ENCODE measurements at places on chromosomes 11 and 22.

- no peak for DNase-seq
Observed at GRCh38 chr22:44312766-44313165, at the start of gene SHISAL1. SHISAL1 (minus strand) TSS chr22:44312951; CDS start chr22:44300945, 12,006 bp downstream.

DNA sequence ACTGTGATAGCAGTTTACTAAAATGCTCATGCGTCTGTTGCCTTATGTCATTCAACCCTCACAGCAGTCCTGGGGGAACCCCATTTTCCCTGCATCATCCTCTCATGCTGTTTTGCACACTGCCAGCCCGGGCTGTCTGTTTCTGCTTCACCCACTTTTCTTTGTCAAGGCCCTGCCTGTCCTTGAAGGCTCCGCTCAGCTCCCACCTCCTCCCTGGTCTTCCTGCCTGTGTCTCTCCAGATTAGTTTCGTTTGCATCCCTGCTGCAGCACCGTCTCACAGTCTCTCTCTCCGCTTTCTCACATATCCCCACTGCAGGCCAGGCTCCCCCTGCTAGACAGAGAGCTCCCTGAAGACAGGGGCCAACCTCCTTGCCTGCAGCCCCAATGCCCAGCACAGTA is 29.9 kb downstream of the SERPINH1 start:
- DNase-seq, result no peak

- DNase-seq, result no peak
Observed at GRCh38 chr11:28559492-28559891, 451.3 kb downstream of the METTL15 start.

DNA sequence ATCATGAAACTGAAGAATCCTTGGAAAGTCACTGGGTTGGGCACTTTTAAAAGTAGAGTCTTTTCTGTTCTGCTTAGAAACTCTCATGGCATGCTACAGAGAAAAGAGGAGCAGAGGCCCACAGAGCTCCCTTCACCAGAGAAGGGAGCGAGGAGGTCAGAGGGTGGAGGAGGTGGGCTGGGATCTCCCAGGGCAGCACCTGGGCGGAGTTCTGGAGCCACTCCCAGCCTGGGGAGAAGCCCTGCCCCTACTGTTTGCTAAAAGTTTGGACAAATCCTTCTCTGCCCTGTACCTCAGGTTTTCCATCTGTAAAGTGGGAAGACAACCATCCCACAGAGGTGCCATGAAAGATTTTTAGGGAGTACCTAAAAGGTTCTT is 299.1 kb downstream of the KIRREL3 start:
- DNase-seq, result no peak

- DNase-seq, result no peak
Observed at GRCh38 chr11:111982019-111982464, 43.2 kb upstream of the DLAT start.

DNA sequence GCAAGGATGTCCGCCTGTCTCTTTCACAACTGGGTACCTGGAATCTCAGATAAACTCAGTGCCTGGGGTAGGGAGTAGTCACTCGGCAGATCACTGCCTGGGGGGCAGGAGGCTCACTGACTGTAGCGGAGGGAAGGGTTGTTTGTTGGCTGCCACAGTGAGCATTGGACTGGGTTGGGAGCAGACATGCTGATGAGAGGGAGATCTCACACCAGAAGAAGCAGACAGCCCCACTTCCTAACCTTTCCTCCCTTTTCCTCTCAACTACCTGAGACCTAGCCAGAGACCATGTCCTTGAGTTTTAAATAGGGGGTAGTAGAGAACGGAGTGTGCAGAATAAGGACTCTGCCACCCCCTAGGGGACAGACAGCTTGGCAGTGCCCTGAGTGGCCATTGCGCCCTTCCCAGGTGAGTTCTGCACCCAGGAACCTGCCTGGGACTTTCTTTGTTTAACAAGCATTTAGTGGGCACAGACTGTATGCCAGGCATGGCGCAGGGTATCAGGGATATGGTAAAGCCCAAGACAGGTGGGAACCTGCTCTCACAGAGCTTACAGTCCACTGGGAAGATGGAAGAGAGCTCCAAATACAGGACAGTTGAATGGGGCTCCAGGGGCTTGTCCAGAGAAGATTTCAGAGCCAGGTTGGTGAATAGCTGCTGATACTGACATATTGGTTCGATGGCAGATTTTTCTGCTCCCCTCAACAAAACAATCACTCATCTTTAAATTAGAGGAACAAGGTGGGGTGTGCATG is 115.7 kb upstream of the NNMT start:
- DNase-seq, result no peak

Data from NCI-H187 treated with DMSO at 0.1 percent for 48 hours (cell line).